ENCODE measurements at places on chromosomes 4 and X. TPM values are rescaled to one million over a fixed set of nuclear protein-coding genes. Genes with fewer than 3 reads are reported as not detected.

GRCh38 chrX:118652717-118653116, 74.7 kb upstream of the IL13RA1 start:
- DNase-seq = no peak

DNA sequence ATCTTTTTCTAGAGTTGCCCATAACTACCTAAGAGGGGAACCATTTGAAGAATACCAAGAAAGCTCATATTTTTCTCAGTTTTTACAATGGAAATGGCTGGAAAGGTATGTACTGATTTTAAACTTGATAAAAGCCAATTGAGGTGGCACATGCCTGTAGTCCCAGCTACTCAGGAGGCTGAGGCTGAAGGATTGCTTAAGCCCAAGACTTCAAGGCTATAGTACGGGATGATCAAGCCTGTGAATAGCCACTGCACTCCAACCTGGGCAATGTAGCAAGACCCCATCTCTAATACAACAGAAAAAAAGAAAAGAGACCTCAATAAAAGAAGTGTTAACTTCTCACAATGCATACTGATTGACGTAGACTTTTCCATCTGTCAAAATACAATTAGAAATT, 44.4 kb downstream of the GRK4 start:
- DNase-seq = no peak

DNA sequence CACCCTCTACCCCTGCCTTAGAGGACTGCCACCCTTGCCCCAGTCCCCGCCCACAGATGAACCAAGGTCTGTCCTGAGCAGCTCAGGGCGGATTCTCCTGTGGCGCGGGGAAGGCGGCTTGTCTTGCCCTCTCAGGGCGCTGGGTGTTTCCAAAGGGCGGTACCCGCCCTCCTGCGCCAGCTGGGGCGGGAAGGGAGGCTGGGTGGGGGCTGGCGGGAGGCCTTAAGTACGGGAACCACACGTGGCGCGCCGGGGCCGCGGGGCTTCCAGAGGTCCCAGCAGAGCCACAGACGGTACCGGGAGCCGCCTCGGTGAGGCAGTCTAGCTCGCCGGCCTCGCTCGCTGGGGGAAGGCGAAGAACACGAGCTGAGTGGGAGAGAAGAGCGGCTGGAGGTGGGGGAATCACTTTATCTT, 361.1 kb downstream of the MID1IP1 start:
- DNase-seq = peak; percentile 26

DNA sequence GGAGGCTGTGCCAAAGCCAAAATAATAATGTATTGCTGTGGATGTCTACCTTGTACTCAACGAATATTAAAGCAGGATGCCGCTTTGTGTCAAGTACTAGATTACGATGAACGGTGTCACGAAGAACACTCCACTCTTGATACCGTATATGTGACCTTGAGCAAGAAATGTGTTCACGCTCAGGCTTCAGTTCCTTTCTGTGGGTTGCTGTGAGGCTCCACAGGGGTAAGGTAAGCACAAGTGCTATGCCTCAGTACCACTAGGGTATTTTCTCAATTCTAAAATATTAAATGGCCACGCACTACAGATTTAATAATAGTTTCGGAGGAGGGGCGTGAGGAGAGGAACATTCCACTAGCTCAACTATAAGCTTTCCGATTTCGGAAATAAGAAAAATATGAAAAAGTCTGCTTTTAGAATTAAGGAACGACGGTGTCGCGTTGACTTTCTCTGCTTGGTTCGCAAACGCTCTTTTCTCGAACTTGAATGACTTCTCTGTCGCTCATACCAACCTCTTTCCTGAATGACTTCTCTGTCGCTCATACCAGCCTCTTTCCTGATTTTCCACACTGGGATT, 607 bp upstream of the SCOC start:
- no peak for DNase-seq

DNA sequence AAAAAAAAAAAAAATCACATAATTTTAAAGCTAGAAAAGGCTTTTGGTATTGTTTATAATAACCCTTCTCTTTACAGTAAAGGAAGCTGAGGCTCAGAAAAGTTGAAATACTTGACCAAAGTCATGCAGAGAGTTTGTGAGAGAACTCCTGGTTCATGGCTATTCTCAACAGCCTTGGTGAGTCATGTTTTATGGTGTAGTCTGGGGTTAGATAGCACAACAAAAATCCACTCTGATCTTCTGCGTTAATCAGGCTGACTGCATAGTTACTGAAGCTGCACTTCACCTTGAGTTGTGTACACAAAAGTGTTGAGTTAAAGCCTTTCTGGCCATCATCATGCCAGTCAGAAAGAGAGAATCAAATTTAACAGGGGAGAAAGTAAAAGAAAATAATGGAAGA, 19.3 kb upstream of the SFRP2 start:
- DNase-seq = no peak

- DNase-seq = no peak
Observed at GRCh38 chr4:4583606-4584005, 41.8 kb upstream of the STX18 start.

DNA sequence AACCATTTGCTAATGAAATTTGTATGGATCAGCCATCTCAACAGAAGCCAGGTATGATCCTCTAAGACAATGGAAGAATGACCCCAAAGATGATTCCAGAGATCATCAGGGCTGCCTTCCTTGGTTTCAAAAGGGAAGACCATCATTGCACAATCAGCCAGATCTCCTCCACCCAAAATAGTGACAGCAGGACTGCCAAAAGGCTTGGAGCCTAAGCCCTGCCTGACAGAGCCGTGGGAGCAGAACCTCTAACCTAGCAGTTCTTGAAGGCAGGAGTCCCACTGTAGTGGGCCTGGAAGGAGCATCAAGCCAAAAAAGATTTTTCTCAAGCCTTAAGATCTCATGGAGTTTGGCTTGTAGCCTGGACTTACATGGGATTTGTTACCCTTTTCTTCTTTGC, 226.0 kb downstream of the RASL11B start:
- DNase-seq = no peak

REPS2 gene
- total RNA-seq = 3.5 TPM

RAB33A gene
- 3.0 TPM for total RNA-seq

HMGB3 gene
- total RNA-seq = 312 TPM

PNMA3 gene
- total RNA-seq = 5.8 TPM

CDX4 gene
- total RNA-seq = 5.2 TPM

EDA gene
- total RNA-seq = 15.1 TPM

MAGEA2B gene
- total RNA-seq = 13.7 TPM
